Fibroblast of mammary gland (primary cell): ENCODE measurements at places on chromosomes 13 and 19.

DNA sequence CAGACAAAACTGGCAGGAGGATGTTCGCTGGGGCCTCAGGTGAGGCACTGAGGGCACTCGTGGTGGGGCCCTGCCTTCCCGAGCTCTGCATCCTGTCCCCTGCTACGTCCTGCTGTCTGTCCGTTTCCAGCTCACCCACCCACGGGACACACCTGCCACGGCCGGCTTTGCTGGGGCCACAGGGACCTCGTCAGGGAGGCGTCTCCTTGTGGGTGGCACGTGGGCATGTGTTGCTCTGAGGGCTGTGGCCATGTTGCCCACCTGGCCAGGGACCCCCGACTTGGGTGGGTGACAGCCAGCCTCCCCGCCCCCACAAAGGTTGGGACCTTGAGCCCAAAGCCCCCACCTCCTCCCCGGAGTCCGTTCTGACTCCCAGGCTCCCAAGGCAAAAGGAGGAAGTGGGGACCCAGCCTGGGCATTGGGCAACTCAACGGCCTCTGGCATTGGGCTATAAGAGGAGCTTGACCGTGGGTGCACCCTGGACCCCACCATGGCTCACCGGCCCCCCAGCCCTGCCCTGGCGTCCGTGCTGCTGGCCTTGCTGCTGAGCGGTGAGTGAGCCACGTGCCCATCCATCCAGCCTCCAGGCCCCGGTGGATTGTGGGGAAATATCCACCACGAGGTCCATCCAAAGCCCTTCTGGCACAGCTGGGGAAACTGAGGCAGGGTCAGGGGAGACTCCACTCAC, at the start of gene PRTN3:
PRTN3 (plus strand) TSS at position 481 of the 688 bp plus-strand sequence; CDS start at position 491, 10 bp downstream.
- no peak for DNase-seq

DNA sequence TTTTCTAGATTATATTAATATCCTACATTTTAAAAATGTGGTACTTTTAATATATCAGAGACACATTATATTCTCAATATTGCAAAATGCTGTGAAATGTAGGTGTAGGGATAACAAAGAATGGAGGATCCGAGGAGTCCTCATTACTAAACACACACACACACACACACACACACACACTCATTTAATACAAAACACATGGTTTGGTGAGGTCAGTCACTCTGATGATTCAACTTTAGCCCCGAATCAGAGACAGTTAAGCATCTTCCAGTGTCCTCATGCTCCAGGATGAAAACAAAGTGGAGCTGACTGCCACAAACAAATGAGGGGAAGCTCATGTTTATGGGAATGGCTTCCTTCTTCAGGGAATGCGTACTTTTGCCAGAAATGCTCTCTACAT, 147.5 kb downstream of the CYSLTR2 start:
- DNase-seq = peak; percentile 99

DNA sequence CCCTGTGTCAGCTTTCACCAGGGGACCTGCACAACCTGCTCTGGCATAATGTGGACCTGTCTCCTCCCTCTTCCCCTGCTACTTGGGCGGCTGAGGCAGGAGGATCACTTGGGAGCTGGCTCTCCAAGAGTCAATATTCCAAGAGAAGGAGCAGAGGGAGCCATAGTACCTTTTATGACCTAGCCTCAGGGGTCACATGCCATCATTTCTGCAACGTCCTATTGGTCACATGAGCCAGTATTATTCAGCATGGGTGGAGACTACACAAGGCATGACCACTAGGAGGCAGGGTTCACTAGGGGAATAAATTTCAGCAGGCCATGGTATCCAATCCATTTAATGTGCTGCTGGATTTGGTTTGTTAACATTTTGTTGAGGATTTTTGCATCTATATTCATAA, 12.0 kb upstream of the SHFL start:
- DNase-seq = peak; percentile 59

DNA sequence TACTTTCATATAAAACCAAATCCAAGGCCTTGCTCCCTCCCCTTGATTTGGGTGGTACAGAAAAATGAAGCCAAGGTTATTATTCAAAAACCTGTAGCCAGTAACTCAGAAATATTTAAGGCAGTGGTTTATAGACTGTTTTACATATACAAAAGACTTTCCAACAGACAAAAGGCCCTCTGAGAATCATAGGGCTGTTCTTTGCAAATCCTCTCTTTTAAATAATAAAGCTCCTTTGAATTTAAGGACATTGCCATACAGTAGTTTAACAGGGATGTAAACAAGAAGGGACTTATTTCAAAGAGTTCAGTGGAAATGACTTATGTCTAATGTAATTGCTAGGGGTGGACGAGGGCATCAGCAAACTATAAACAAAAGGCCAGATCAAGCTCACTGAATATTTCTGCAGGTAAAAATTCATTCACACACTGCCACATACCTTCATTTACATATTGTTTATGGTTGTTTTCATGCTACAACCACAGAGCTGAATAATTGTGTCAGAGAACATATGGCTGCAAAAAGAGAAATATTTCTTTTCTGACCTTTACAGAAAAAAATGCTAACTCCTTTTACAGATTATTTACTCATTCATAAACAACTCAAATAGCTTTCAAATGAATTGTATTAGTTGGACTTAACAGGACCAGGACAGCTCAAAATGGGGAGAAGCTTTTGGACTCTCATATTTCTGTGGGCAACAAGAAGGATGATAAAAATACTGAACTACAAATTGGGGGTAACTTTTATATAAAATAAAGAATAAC, 665.6 kb downstream of the SLITRK1 start:
- DNase-seq = no peak

DNA sequence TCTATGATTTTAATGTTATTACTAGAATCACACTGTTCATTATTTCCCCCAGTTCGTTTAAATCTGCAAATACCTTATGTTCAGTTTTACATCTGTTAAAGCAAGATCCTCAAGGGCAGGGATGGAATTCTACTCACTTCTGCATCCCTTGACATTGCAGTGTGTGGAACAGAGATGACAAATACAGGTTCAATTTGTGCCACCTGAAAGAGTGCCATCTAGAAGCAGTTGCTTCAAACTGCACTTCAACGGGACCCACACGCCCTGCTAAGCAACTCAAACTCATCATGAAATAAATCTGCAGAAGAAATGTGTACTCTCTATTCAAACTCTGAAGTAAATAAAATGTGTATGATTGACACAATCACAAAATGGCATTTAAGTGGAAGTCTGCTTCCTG, 44.5 kb downstream of the RUBCNL start:
- no peak for DNase-seq

DNA sequence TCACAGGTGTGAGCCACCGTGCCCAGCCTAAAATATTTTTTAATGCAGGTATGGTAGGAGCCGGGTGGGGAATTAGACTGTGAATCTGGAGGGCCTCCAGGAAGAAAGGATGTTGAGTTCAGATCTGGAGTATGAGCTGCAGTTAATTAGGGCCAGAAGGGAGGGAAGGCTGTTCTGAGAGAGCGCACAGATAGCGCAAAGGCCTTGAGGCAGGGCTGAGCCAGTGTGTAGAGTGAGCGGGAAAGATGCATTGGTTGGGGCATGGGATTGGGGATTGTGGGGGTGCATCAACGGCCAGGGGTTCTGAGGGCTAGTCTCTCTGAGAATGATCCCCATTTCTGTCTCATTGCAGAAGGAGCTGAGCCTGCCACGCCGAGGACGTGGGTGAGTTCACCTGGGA, 9.7 kb downstream of the MAST3 start:
- DNase-seq = no peak

DNA sequence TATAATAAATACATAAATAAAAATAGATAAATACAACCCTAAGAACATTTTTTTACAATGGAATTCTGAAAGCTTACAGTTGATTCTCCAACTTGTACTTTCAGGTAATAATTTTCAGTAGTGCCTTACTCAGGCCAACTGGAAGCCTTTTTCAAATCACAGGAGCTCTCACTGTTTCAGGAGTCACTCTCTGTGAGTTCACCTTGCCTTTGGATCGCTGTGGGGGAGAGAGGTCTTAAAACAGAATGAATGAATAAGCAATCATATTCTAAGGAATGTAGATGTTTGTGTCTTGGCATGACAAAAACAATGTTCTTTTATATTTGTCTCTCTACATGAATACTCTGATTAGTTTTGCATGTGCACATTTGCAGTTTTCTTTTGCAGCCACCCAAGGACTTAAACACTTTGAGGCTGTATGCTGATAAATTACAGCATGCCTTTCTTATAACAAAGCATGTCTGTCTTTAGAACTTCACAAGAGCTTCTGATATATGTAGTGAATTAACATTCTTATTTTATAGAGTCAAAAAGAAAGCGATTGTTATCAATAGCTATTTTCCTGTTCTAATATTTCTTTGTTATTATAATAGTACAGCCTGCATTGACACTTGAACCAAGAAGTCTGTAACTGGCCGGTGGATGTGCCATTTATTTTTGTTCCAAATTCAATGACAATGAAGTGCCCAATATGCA, 1111.5 kb upstream of the ATXN8OS start:
- no peak for DNase-seq

GRCh38 chr13:23292586-23292985, 111.8 kb downstream of the SGCG start:
- no peak for DNase-seq

DNA sequence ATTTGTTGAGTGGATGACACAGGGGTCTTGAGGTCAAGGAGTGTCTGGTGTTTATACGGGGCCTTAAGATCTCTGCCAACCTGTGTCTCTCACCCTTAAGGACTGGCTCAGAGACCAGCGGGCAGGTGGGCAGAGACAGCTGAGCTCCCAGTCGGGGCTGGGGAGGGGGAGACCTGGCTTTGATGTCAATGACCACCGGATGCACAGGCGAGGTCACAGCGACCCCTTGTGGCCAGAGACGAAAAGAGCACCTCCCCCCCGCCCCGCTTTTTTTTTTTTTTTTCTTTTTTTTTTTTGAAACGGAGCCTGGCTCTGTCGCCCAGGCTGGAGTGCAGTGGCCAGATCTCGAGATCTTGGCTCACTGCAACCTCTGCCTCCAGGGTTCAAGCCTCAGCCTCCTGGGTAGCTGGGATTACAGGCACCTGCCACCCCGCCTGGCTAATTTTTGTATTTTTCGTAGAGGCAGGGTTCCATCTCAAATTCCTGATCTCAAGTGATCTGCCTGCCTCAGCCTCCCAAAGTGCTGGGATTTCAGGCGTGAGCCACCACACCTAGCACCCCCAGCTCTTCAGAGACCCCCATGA, 12.1 kb upstream of the KLK14 start:
- no peak for DNase-seq

GRCh38 chr19:45419396-45419795, 4.3 kb downstream of the ERCC1 start:
- DNase-seq = no peak
